Stimulated activated naive CD4-positive, alpha-beta T cell (primary cell): ENCODE measurements at places on chromosomes 6 and 20.

GRCh38 chr20:50843331-50844276 lies 48.7 kb downstream of the BCAS4 start:
- no peak for DNase-seq

GRCh38 chr20:63433351-63433750 lies 39.1 kb downstream of the KCNQ2 start:
- no peak for DNase-seq

GRCh38 chr20:3998998-3999397 lies 16.4 kb downstream of the RNF24 start:
- no peak for DNase-seq

DNA sequence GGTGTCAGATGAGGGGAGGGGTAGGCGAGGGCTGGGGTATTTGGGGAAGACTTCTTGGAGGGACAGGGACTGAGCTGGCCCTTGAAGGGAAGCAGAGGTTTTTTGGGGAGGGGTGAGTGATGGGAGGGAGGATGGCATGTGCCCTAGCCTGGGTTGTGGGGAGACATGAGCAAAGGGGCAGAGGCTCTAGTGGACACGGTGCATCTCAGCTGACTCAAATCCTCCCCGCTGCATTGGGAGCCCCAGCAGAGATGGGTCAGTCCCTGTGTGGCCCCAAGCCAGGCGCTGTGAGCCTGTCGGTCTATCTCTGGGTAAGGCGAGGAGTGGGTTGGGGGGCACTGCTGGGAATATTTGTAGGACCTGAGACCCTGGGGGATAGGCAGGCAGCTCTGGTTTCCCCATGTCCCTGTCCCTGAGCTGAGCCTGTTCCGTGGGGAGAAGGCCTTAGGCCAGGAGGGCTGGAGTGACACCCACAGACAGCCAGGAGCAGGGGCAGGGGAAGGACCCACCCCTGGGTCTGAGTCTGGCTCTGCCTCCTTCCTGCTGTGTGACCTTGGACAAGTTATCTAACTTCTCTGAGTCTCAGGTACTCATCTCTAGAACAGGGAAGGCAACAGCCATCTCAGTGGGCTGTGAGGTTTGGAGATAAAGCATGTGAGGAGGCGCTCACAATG lies 36.0 kb downstream of the SPDEF start:
- no peak for DNase-seq
